Foreskin keratinocyte (primary cell): ENCODE measurements at places on chromosomes 1 and 21. TPM values are rescaled to one million over a fixed set of nuclear protein-coding genes. Genes with fewer than 3 reads are reported as not detected.

The SPATA45 gene
- total RNA-seq, result 0.44 TPM in 1 of 2 replicates, not detected in the other

The DPT gene
- total RNA-seq, result not detected in 2 replicates

The RGS16 gene
- 0.07 and 0.14 TPM in 2 replicates for total RNA-seq

The ALPL gene
- 1.2 TPM in 1 of 2 replicates, not detected in the other for total RNA-seq

The KCNH1 gene
- total RNA-seq, result not detected in 2 replicates
